ENCODE measurements at places on chromosomes 3 and 15. TPM values are rescaled to one million over a fixed set of nuclear protein-coding genes. Genes with fewer than 3 reads are reported as not detected.

OPA1 gene
- 26.0 TPM for polyA plus RNA-seq

ATP2B2 gene
- polyA plus RNA-seq: 0.13 TPM

HGD gene
- 0.27 TPM for polyA plus RNA-seq

ALG1L2 gene
- not detected for polyA plus RNA-seq

GTF2A2 gene
- 76.9 TPM for polyA plus RNA-seq

KY gene
- polyA plus RNA-seq: 1.5 TPM

BFSP2 gene
- polyA plus RNA-seq: not detected

CNOT10 gene
- polyA plus RNA-seq: 14.3 TPM

PTX3 gene
- polyA plus RNA-seq: 33.4 TPM

SOX14 gene
- polyA plus RNA-seq: not detected

TM6SF1 gene
- 3.7 TPM for polyA plus RNA-seq

COL7A1 gene
- 19.7 TPM for polyA plus RNA-seq

Measured in urinary bladder (tissue), 4 donors.